Neural crest cell (in vitro differentiated cells): ENCODE measurements at places on chromosomes 5 and 9.

DNA sequence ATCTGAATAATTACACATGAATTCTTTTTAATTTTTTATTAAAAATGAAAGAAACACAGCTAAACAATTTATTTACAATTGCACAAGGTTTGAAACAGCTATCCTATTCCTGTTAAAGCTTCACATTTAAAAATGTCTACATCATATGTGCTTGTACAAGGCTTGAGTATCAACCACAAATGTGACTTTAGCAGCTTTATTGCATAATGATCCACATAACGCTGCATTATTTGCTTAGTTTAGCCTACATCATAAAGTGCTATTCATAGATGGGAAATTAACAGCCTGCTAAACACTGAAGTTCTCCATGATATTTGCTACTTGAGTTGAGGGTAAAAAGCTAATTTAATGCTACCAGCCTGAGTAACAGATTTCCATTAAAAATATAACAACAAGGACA, 45.0 kb downstream of the TRIM36 start:
- no peak for DNase-seq

- no peak for DNase-seq
Observed at GRCh38 chr5:56360816-56361215, 127.7 kb upstream of the ANKRD55 start.

DNA sequence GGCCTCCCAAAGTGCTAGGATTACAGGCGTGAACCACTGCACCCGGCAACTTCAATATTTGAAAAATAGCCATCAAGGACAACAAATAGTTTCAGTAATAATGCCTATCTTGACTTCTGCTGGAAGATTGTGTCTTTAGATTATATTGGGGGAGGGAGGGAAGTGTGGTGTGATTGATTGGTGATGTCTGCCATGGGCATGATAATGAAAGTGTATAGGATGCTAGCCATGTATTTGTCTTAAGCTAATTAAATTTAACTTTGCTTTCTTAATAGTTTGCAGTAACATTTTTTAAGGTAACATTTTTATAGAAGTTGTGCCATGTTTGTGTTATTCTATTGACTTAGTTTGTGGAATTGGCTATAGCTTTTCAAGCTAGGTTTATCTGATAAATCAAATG, 4.6 kb downstream of the JMY start:
- DNase-seq: no peak

GRCh38 chr5:135628771-135629563, 50.2 kb upstream of the CXCL14 start:
- DNase-seq: no peak

GRCh38 chr5:124650147-124650561, 96.3 kb downstream of the ZNF608 start:
- DNase-seq: no peak

DNA sequence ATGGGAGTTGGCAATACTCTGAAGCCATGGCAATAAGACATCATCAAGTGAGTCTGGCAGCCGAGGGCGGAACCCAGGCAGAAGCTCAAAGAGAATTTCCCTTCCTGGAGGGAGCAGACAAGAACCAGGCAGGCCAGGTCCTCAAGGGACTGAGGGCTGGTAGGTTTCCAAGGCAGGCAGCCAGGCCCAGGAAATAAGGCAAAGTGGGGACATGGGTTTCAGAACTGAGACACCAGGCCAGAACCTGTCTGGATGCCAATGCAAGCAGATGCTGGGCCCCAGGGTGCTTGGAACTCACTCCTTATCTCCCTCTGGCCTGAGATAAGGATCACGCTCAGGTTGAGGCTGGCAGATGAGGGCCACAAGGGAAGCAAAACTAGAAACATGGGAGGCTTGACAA, 8.9 kb downstream of the TSSK1B start:
- DNase-seq: no peak
